Natural killer cell treated with Interleukin-12 subunit alpha and Interleukin-12 subunit beta and Interleukin-15 and Interleukin-18, amount 100 ng/mL, for 72 hours (primary cell): ENCODE measurements at places on chromosomes 2 and 18. TPM values are rescaled to one million over a fixed set of nuclear protein-coding genes. Genes with fewer than 3 reads are reported as not detected.

Gene TET3
- 29.3 TPM for total RNA-seq

DNA sequence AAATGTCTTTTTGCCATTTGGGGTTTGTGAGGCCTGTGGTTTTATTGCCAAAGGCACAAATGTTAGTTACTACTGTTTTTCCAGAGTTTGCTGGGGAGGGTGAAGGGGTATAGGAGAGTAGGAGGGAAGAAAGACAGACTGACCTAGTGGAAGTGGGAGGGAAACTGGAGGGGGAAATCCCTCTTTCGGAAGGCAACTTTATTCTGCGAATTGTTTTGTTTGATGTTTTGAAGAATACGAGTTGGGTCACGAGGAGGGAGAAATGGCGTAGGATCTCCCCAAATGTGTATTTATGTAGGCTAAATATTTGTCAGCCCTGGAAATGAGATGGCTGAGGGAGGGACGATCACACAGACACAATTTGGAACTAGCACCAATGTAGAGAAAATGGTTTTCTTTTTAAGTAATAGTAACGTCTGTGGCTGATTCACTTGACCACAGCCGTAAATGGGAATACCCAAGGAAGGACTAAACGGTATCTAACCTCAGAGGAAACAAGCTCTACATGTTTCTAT, 172.3 kb downstream of the ICOS start:
- H3K4me1 ChIP-seq, result peaks cover 78% of the 10 kb centered on the region
- peak; percentile 73 for DNase-seq
- peak overlapping the region; percentile 94 for H3K27ac ChIP-seq
- peaks cover 3% of the 10 kb centered on the region for H3K36me3 ChIP-seq

- H3K36me3 ChIP-seq, result no peaks in the 10 kb centered on the region
These were observed 53.1 kb upstream of the TMEM87B start for GRCh38 chr2:112001942-112002341.

DNA sequence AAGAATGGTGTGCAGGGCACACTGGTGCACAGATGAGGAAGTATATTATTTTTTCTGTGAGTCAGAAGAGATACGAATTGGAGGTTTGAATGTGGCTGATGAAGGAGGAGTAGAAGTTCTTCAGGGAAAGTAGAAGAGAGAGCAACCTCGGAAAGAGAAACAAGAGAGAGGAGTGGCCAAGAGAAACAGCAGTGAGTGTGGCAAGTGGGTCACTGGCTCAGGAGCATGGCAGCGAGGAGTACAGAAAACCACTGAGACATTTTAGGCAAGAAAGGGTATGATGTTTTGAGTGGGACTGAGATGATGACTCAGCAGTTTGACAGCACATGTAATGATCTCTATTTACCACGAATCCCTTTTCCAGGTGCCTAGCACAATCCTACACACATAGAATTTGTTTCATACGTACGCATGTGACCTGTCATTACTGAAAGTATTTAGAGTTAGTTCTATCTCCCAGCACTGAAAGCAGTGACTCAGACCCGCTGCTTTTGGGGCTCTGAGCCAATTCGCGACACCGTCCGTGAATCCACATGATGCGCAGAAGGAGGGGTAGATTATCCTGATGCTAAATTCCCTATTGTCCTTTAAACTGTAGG, 915.4 kb downstream of the DCDC2C start:
- DNase-seq, result no peak
- no peaks in the 10 kb centered on the region for H3K36me3 ChIP-seq
- no peaks in the 10 kb centered on the region for H3K27me3 ChIP-seq
- H3K4me1 ChIP-seq, result no peaks in the 10 kb centered on the region
- no peak overlapping the region for H3K27ac ChIP-seq

GRCh38 chr2:120807751-120808150, 72.1 kb downstream of the GLI2 start:
- no peaks in the 10 kb centered on the region for H3K36me3 ChIP-seq
- DNase-seq, result no peak
- no peak overlapping the region for H3K27ac ChIP-seq

- no peak for DNase-seq
- peak overlapping the region; percentile 99 for H3K27ac ChIP-seq
- peaks cover 59% of the 10 kb centered on the region for H3K36me3 ChIP-seq
- no peaks in the 10 kb centered on the region for H3K27me3 ChIP-seq
- peak overlapping the region; percentile 100 for H3K4me3 ChIP-seq
These were observed 3.3 kb downstream of the SRSF7 start for GRCh38 chr2:38747819-38748218.

- H3K27me3 ChIP-seq, result peaks cover 85% of the 10 kb centered on the region
- peak overlapping the region; percentile 67 for H3K4me3 ChIP-seq
- DNase-seq, result no peak
- no peak overlapping the region for H3K27ac ChIP-seq
- H3K4me1 ChIP-seq, result peaks cover 18% of the 10 kb centered on the region
These were observed 7.6 kb downstream of the TBR1 start for GRCh38 chr2:161423421-161424393.
